Calu3 (cell line): ENCODE measurements at places on chromosomes 2 and 18. TPM values are rescaled to one million over a fixed set of nuclear protein-coding genes. Genes with fewer than 3 reads are reported as not detected.
A peak's percentile ranks its signal among the peaks of the same experiment; 100 is the strongest.

GRCh38 chr2:229578052-229578846 lies 136.1 kb downstream of the DNER start:
- DNase-seq: no peak

DNA sequence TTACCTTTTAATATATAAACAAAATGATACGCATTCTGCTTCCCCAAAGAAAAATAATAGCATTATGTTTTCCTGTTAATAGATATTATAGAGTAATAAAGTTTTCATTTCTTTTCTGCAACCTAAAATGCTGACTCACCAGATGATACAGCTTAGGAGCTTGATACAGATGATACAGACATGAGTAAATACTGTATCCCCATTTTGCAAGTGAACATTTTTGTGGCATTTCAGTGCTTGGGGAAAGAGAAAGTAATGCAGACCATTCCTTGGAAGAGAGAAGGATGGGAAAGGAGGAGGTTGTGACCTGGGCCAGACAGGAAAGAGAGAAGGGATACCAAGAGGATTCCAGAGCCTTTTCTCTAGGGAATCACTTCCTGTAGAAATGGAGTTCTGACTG lies 97.5 kb upstream of the FSHR start:
- no peak for DNase-seq

VIL1 gene
- 9.0 and 16.4 TPM in 2 replicates for total RNA-seq

DNA sequence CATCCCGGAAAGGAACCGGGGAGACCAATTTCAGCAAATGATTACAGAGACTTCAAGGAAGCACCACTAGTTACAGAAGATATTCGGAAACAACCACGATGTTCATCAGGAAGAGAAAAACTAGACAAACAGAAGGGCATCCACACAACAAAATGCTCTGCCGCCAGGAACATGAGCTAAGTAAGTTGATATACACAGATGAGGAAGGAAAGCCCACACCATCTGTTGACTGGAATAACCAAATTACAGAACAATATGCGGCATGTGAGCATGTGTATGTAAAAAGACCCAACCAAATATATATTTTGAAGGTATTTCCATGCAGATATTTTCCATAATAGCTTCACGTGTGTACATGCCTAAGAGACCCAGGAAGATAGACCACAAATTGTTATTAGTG lies 47.0 kb downstream of the ACKR3 start:
- DNase-seq: no peak

DNA sequence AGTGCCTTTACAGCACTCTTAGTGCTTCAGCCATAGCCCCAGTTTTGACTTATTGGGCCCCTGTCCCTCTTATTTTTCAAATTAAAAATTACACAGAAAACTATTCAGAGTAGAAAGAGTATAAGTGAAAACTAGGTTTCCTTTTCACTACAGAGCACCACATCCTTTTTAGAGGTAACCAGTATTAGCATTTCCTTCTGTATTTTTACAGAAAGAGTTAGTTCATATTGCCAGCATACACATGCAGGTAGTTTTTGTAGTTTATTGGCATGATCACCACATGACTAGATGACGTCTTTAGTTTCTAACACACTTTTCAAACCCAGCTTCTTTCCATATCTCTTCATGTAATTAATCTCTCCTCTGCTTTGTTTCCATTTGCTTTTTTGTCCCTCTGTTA lies 66.4 kb downstream of the UBE2E3 start:
- no peak for DNase-seq

DNA sequence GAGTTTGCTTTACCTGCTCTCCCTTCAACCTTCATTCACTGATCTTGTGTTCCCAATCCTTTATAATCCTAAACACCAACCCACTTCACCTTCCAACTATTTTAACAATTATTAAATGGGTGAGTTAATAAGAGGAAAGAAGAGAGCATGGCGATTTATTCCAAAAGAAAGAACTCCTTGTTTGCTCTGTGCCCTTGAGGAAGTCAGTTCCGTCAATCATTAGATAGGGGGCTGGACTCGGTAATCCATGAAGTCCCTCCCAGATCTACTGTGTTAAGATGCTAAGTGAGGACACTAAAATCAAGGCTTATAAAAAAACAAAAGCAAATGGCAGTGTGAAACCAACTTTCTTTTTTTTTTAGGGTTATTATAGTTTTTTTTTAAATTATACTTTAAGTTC lies 589.9 kb downstream of the XIRP2 start:
- peak; percentile 34 for DNase-seq

- DNase-seq: no peak
These were observed 22.6 kb downstream of the MRPL44 start for GRCh38 chr2:223979730-223980396.

- no peak for DNase-seq
These were observed 42.8 kb downstream of the PLB1 start for GRCh38 chr2:28538652-28539051.

WDR43 gene
- 84.4 and 85.6 TPM in 2 replicates for total RNA-seq
